Mesenteric fat pad (tissue), 1 donor: ENCODE measurements at places on chromosomes 7 and 10. TPM values are rescaled to one million over a fixed set of nuclear protein-coding genes. Genes with fewer than 3 reads are reported as not detected.

DNA sequence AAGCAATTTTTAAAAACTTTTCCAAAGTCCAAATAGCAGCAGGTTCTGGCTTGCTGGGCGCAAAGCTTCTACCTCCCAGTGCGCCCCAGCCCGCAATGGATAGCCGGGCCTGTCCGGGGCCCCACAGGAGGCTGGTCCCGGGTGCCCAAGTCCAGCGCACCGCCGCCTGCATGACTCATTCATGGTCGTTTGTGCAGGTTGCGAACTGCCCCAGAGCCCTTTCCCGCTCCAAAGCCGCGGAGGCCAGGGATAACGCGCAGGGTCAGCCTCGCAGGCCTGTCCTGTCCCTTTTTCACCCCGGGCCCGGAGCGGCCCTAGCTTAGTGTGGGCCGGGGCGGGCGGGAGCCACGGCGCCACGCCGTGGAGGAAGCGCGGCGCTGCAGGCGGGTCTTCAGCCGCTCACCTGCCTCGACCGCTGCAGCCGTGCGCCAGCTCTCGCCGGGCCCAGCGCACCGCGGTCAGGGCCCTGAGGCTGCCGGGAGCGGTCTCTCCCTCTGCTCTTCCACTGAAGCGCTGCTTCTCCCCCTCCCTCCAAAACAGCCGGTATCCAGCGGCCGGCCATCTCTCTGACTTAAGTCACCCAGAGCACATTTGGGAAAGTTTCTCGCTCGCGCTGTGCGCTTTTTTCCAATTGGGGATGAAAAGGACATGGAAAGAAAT, 1.7 kb upstream of the EGR2 start:
- peak; percentile 93 for DNase-seq

DNA sequence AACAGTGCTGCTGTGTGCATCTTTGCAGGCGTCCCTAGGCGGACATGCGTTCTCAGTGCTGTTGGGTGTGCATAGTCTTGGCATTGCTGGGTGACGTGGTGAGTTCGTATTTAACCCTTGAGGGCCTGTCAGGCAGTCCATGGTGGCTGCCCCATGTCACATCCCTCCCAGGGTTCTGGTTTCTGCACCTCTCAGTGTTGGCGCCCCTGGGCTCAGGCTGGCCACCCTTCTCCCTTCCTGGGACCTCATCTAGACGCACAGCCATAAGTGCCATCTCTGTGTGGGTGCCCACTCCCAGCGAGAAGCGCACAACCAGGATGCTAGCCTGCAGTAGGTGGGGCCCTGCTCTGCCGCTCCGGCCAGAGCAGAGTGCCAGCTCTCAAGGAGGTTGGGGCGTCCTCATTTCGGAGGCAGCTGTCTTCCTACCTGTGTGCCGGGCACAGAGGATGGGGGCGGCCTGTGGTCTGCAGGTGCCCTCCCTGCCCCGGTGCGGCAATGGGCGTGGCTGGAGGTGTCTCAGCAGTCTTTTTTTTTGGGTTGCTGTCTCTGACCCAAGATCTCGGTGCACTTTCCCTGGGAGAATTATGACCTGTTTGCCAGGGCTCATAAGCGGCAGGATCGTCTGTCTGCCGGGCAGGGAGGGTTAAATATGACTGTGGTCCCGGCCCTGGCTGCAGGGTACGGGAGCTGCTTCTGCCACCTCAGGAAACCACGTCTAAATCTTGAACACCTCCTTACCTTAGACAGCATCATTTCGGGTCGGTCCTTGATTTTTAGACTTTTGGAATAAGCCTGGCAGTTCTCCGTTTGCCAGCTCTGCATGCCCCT, 6.5 kb downstream of the INPP5A start:
- DNase-seq: no peak

DNA sequence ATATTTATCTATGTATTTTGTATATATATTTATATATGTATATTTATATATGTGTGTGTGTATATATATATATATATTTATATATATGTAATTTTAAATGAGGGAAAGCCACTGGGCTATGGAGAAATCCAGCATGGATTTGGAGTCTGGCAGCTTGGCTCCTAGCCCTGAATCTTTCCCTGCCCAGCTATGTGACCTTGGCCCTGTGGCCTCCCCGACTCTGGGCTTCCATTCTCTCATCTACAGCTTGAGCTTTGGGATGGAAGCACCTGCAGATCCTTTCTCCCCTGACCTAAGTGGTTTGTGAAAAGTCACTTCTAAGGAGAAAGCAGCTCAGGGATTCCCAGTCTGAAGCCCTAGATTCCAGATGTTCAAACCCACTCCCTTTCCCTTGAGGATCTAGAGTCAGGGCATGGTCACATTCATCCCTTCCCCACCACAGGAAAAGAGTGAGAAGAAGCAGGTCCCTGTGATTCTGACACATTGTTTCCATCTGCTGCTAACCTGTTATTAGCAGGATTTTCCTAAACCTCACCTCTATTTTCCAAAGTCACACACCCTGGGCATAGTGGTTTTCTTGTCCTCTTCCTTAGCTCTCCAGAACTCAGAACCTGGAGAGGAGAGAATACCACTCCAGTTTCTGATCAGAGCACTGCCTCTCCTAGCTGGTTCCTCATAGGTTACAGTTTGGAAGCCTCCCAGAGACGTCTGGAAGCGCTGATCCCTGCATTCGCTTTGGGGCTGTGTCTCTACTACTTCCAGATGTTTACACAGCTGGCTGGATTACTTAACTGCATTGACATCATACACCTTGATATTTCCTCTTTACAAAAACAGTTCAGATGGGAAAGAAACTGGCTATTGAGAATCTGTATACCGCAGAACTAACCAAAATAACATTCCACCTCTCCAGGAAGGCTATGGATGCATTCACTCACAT, 327.5 kb upstream of the ZMIZ1 start:
- peak; percentile 65 for DNase-seq

DNA sequence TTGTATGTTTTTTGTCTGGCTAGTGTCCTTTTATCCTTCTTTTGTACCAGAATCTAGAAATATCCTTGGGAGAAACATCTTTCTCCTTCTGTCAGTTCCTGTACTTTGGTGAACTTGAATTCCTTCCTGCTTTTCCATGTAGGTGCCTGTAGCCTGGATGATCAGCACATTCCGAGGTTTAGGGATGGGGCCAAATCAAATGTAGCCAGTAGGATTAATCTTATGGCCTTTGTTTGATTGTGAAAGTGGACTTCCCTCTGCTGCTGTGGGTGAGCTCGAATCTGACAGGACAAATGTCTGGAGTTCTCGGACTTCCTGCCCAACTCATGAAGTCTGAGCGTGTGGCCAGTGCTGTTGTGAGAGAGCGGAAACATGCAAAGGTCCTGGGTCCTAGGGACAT, 33.2 kb upstream of the NAMPT start:
- no peak for DNase-seq

- DNase-seq: no peak
Observed at GRCh38 chr10:123769647-123770046, 103.5 kb downstream of the GPR26 start.

DNA sequence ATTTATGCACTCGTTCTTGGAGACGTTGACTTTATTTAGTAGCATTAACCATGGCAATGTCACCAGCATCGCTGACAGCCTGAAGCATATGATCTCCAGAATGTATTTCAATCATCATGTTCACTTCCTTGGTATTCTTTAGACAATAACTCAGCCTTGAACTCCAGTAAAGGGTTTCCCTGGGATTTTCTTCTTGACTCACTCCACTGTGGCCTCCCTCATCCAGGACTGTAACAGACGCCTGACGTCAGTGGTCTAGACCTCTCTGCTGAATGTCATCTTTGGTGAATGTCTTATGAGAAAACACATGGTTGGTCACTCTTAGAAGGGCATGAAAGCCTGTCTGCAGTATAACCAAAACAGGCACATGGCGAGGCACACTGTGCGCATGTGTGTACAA, 64.4 kb downstream of the EGFR start:
- no peak for DNase-seq

GRCh38 chr10:49592726-49593563, 17.2 kb upstream of the SLC18A3 start:
- peak; percentile 88 for DNase-seq

DNA sequence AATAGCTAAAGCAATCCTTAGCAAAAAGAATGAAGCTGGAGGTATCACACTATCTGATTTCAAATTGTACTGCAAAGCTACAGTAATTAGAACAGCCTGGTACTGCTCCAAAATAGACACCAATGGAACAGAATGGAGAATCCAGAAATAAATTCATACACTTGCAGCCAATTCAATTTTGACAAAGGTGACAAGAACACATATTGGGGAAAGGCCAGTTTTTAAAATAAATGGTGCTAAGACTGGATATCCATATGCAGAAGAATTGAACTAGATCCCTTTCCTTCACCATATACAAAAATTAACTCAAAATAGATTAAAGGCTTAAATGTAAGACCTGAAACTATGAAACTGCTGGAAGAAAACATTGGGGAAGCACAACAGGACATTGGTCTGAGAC, 748.5 kb downstream of the DNAJB9 start:
- no peak for DNase-seq

GRCh38 chr10:131852823-131853609, 47.8 kb upstream of the PPP2R2D start:
- peak; percentile 82 for DNase-seq

GRCh38 chr7:79063019-79063698, 390.3 kb downstream of the MAGI2 start:
- no peak for DNase-seq

GRCh38 chr10:33256458-33256857, 78.0 kb downstream of the NRP1 start:
- DNase-seq: no peak

DNA sequence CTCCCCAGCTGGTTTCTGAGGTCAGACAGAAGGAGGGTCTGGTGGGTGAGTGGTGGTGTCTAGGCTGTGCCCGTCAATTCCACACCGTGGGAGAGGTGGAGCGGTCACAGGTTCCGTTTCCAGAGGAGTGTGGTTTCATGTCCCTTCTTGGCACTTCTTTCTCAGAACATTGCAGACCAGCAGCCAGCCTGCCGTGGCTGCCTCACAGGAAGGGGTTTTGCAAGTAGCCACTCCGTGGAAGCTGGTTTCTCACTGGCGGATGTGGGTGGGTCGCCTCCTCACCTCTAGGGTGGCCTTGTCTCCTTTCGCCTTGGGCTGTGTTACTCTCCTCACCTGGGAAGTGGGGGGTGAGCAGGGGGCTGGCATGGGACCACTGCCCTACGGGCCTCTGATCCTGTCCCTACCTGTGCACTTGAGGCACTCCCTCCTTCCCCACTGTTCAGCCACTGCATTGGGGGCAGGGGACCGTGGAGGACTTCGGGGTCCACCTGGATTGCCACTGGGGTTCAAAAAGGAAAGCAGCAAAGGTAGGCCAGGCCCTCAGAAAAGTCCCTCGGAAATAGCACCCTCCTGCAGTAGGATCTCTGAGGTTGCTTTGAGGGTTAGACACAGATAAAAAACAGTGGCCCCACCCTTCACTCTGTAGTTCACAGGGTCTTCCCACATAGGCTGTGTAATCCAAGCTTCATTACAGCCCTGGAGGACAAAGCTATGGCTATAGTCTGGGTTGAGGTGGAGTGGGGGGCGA, 33.9 kb downstream of the TSPAN14 start:
- DNase-seq: no peak

GRCh38 chr10:25501912-25502311, 327.1 kb downstream of the GPR158 start:
- no peak for DNase-seq

GRCh38 chr10:605632-606325, 83.7 kb downstream of the DIP2C start:
- no peak for DNase-seq

DNA sequence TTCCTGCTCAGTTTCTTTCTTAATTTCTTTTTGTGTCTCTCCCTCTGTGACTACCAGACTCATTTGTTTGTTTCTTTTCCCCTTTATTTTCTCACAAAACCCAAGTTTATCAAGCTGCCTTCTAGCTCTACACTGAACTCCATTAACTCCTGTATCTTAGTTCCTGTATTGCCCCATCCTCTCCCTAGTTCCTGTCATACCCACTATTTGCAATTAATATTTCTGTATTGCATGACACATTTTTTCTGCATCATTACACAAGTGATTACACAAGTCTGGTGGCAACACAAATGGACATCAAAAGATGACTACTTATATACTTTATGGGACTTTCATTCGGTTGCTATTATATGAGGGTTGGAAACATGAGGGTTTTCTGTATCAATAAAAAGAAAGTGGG, 26.9 kb upstream of the OR9A4 start:
- no peak for DNase-seq

- no peak for DNase-seq
Observed at GRCh38 chr7:148299350-148300276, 291.0 kb upstream of the C7orf33 start.

GRCh38 chr10:14742382-14742781, 32.3 kb downstream of the FAM107B start:
- DNase-seq: no peak

- DNase-seq: no peak
Observed at GRCh38 chr7:108181073-108181985, 51.2 kb upstream of the LAMB4 start.

- no peak for DNase-seq
Observed at GRCh38 chr7:48168159-48168558, 3.1 kb upstream of the ABCA13 start.

DNA sequence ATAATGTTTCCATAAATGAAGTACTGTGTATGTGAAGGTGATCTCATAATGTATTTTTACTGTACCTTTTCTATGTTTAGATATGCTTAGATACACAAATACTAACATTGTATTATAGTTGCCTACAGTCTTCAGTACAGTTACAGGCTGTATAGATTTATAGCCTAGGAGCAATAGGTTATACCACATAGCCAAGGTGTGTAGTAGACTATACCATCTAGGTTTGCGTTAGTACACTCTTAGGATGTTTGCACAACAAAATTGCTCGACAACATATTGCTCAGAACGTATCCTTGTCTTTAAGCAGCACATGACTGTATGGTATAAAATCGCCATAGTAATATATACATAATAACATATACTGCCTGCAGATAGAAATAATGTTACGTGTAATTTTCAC, 42.9 kb downstream of the WAC start:
- DNase-seq: no peak

CDC14C gene
- total RNA-seq: not detected

DNAH11 gene
- total RNA-seq: 0.26 TPM

MYL10 gene
- not detected for total RNA-seq

TMEM26 gene
- total RNA-seq: 1.4 TPM

SH2D4B gene
- 0.35 TPM for total RNA-seq

NXPH1 gene
- total RNA-seq: not detected

MLLT10 gene
- total RNA-seq: 42.1 TPM

ATG9B gene
- total RNA-seq: not detected

TMEM140 gene
- total RNA-seq: 55.5 TPM

DKK1 gene
- 11.4 TPM for total RNA-seq

ARHGEF5 gene
- 9.4 TPM for total RNA-seq

ANLN gene
- total RNA-seq: 0.55 TPM

LRIT1 gene
- total RNA-seq: not detected
